ENCODE measurements at places on chromosomes 5 and 9.

- no peak for DNase-seq
These were observed 328.6 kb downstream of the CYLC2 start for GRCh38 chr9:103323699-103324098.

DNA sequence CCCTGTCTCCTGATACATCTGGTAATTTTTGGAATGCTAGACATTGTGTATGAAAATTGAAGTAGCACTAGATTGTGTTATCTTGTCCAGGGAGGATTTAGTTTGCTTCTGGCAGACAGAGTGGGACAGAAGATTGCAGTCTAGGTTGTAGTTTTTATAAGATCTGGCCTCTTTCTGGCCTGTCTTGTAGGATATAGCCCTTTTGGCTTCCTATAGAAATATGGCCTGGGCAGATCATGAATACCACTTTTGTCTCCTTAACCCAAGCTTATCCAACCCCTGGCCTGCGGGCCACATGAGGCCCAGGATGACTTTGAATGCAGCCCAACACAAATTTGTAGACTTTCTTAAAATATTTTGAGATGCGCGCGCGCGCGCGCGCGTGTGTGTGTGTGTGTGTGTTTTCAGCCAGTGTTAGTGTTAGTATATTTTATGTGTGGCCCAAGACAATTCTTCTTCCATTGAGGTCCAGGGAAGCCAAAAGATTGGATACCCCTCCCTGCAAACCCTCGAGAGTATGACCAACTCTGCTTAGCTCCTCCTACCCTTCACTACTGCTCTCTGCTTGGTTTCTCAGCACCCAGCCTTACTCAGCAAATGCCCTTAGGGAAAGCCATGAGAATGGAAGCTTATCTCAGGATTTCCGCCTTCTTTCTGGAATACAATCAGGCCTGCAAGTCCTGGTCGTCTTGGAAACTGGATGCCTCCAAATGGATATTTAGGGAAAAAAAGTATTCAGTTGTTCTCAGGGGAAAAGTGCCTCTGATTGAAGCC is 26.5 kb downstream of the ANKRD33B start:
- DNase-seq, result no peak

DNA sequence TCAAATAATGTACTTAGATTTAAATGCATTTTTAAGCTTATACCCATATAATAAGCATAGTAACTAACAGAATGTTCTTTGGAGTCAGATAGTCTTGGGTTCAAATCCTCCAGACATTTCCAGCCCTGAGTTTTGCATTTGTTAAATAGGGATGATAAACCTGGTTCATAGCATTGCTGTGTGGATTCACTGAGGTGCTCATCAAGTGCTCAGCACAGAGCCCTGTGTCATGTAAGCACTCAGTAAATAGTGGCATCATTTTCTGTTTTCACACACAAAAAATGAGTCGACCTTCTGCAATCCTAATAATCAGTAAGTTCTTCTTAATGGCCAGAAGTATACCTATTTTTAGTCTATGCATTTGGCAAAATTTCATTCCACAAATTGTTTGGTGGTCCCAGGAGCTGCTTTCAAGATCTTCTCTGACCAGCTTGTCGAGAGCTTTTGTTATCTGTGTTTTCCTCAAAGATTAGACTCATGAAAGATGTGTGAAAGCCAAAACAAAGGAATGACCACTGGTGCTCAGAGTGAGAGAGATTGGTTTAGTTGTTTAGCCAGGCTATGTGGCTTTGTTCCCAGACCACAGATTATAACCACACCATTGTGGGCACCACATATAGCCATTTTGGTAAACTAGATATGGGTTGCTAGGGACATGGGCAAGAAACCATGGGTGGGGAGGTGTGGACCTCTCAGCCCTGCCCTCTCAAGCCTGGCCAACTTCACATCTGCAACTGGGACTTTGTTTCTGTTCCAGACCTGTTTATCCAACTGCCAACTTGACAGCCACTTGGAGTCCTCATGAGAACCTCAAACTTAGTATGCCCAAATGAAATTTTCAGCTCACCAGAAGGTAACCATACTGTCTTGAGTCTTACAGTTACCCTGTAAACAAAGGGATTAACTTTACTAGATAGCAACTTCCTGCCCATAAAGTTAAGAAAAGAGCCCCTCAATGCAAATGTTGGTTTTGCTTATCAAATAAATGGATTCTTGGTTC is 45.0 kb downstream of the DOCK8 start:
- DNase-seq, result no peak

- DNase-seq, result no peak
These were observed 19.3 kb downstream of the MLANA start for GRCh38 chr9:5909976-5910375.

DNA sequence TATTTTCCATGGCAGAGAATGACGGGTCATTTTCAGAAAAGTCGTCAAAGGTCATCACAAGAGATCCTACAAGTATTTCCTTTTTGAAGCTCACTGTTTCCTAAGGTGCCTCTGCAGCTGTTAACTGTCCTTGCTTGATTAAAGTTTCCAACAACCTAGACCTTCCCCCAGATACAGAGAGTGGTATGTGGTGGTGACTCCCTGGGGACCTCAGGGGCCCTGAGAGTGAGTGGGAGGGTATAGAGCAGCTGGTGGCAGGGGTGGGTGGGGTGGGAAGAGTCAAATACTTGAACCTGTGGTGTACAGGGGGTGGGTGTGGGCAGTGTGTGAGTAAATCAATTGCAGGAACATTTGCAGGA is 1.6 kb upstream of the CD72 start:
- DNase-seq, result no peak

DNA sequence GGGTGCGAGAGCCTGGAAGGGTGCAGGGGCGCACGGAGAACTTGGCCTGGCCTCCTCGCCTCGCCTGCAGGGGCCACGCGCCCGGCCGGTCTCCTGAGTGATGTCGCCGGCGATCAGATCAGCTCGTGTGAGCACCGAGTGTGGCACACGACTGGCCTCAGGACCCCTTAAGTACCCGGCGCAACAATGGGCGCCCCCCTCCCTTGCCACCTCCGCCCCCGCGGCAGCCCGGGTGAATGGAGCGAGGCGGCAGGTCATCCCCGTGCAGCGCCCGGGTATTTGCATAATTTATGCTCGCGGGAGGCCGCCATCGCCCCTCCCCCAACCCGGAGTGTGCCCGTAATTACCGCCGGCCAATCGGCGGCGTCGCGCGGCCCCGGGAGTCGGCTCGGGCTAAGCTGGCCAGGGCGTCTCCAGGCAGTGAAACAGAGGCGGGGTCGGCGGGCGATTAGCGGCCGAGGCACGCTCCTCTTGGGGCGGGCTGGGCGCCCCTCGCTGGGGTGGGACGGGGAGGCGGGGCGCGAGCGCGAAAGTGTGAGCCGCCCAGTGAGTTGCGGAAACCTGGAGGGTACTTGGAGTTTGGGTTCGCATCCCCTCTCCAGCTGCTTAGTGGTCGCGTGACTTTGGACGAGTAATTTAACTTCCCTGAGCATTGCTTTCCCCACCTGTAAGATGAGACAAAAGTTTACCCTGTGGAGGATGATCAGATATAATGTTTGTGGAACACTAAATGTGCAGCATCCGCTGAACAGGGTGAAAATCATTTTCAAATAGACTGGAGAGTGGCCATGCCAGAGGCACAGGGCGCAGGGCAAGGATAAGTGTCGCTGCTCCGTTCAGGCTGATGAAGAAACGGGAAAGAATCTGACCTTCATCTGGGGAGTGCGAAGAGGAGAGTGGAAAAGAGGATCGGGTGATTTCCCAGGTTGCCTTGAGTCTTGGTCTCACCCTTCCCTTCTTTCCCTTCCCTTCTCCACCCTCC is at the start of gene NEUROG1:
Gene NEUROG1, minus strand, starts transcription at position 145 of the 982 bp plus-strand sequence. CDS start 274 bp downstream, outside the sequence.
- no peak for DNase-seq

DNA sequence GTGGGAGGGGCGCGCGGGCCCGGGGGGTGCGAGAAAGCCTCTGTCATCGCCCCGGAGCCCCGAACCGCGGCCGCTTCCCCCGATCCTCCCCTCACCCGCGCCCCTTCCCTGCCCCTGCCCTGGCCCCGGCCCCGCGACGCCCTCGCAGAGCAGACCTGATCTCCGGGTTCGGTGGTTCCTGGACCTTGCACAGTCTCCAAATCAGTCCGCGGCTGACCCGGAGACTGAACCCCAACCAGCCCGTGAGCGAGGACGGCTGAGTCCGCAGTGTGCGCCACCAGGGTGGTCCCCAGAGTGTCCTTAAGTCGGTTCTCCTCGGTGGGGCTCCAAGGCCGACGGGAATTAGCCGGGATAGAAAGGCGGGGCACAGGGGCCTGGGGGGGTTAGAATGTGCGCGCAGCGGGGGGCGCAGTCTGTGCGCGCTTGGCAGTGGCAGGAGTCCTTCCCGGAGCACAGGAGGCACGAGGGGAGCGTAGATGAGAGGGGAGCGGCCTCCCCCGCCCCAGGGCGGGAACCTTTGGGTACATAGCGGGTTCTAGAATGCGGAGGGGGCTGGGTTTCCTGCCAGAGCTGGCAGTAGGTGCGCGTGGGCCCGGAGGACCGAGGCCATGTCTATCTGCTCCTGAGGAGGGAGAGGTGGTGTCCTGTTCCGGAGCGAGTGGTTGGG is 779 bp downstream of the PKN3 start:
- DNase-seq, result no peak

GRCh38 chr5:39218482-39219402 is 621 bp downstream of the FYB1 start:
- DNase-seq, result no peak

DNA sequence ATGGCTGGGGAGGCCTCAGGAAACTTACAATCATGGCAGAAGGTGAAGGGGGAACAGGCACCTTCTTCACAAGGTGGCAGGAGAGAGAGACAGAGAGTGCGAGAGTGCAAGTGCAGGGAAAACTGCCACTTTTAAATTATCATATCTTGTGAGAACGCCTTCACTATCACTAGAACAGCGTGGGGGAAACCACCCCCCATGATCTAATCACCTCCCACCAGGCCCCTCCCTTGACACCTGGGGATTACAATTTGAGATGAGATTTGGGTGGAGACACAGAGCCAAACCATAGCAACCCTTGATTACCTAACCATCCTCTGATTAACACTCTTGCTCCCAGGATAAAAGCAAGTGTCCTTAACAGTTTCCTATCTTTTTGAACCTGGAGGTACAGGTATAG is 21.1 kb downstream of the ADAMTS19 start:
- DNase-seq, result no peak

DNA sequence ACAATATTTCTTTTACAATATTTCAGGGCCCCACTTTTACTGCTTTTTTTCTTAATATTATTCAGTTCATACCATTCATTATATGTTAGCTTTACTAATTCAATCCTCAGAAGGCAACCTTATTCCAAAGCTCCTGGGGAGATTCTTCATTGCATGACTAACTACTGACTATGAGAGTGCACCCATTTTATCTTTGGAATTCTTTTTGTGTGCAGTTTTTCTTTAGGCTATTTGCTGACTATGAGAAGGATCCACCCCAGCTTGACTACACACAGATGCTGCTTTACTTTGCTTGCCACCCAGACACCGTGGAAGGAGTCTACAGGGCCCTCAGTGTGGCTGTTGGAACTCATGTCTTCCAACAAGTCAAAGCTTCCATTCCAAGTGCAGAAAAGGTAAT is 56.9 kb upstream of the IL7R start:
- DNase-seq, result no peak

GRCh38 chr5:130021876-130022275 is 117.6 kb downstream of the CHSY3 start:
- no peak for DNase-seq

All from activated T-helper 1 cell treated with anti-CD3 and anti-CD28 coated beads, Interleukin-12 subunit alpha, Interleukin-12 subunit beta, Interleukin-2, Interleukin-4 antibody, amounts not matched to agents 30 ng/mL and 10 ng/mL and 1 ng/mL, durations not matched to agents 14 hours and 24 hours and 36 hours (primary cell).